ENCODE measurements at places on chromosomes 1 and 21.
A peak's percentile ranks its signal among the peaks of the same experiment; 100 is the strongest.

DNA sequence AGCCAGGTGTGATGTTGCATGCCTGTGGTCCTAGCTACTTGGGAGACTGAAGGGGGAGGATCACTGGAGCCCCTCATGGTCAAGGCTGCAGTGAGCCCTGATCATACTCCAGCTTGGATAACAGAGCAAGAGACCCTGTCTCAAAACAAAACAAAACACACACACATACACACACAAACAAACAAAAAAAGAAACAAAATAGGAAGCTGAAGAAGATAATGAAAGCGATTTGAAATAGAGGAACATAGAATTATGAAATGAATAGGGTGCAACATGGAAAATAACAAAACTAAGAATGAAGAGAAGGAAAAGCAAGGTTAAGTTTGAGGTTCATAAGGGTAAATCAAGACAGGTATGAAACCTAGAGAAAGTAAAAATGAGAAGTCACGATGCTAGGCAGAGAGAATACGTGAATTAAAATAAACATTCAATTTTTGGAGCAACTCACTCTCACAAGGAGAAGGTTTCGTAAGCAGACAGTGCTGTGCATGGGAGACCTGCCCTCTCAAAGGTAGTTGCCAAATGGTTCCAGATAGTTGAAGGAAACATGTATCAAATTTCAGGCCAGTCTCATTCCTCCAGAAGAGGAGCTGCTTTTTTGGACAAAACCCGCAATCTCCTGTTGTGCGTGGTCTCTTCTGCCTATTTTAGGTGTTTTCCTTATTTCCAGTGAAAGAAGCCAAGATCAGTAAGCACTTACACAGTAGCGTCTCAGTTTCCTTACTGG lies 3.3 kb downstream of the CD46 start:
- DNase-seq = no peak

DNA sequence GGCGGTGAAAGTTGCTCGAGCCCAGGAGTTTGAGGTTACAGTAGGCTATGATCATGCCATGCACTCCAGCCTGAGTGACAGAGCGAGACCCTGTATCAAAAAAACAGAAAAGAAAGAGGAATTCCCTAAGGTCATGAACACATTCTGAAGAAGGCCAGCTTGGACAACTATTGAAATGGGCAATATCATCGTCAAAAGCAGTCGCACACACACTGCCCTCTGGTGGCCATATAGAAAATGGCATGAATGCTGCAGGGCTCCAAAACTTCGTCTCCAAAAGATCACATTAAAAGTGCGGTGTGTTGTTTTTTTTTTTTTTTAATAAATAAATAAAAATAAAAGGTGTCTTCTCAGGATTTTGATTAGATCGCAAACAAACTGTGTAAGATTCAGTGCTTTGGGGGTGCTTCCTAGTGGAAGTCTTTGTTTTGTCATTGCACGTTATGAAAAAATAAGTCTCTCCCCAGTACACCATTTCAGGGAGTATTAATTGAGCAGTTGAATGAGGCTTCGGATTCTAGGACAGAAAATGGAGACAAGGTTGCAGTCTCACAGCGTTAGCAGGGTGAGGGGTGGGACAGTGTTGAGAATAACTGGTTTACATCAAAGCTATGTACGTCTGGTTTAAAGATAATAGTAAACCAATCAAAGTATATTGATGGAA lies 87.5 kb upstream of the FMN2 start:
- no peak for DNase-seq

DNA sequence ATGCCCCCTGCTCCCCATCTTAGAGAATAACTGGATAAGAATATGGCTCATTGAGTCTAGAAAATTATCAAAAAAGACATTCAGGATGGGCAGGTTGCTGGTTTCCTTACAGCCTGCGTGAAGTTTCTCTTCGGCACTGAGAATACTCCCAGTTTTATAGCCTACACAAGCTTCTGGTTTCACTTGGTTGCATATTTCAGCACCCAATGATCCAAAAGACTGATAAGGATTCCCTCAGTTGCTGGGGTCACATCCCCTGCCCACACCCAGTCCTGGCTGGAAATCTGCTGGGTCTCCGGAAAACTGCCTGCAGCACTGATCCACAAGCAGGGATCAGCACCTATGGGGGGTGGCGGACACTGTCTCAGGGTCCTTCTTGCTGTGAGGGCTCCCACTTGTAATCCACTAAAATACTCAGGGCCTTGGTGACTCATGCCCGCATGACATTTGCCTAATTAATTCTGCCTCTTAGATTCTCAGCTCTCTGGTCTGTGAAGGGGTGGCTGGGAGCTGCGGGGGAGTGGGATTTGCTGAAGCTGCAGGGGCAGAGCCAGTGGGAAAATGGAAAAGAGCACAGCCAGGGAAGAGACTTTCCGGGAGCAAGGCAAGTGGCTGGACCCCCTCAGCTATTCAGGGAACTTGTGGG lies 142.5 kb downstream of the ZNF648 start:
- DNase-seq = no peak

DNA sequence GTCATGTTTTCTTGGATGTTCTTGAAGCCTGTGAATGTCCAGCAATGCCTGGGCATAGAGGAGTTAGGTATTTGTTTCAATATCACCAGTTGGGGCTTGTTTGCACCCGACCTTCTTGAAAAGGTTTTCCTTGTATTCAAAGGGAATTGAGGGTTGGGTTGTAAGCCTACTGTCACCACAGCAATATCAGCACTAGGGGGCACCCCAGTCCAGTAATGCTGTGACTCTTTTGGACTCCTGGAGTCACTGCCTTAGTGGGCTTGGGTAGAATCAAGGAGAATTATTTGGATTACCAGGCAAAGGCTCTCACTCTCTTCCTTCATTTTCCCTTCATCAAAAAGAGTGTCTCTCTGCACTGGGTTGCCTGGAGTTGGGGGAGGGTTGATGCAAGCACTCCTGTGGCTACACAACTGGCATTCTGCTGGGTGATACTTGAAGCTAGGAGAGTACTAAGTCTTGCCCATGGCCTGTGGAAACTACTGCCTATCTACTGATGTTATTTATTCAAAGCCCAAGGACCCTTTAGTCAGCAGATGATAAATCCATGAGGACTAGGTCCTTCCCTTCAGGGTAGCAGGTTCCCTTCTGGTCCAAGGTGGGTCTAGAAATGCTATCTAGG lies 34.5 kb downstream of the OR10R2 start:
- DNase-seq = peak; percentile 30

GRCh38 chr1:9894115-9894514 lies 16.0 kb downstream of the CTNNBIP1 start:
- DNase-seq = no peak

GRCh38 chr21:23694390-23694789 lies 1912.9 kb downstream of the MRPL39 start:
- no peak for DNase-seq

DNA sequence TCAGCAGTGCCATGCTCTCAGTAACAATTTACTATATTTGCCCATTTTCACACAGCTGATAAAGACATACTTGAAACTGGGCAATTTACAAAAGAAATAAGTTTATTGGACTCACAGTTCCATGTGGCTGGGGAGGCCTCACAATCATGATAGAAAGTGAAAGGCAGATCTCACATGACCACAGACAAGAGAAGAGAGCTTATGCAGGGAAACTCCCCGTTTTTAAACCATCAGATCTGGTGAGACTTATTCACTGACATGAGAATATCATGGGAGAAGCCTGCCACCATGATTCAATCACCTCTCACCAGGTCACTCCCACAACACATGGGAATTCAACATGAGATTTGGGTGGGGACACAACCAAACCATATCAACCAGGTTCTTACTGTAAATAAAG lies 112.1 kb upstream of the C1orf87 start:
- no peak for DNase-seq

DNA sequence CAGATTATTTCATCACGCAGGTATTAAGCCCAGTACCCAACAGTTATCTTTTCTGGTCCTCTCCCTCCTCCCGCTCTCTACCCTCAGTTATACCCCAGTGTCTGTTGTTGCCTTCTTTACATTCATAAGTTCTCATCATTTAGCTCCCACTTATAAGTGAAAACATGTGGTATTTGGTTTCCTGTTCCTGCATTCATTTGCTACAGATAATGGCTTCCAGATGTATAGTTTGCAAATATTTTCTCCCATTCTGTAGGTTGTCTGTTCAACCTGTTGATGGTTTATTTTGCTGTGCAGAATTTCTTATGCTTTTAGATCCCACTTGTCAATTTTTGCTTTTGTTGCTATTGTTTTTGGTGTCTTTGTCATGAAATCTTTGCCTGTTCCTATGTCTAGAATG lies 21.1 kb upstream of the KCNH1 start:
- DNase-seq = no peak

- DNase-seq = no peak
These were observed 1.7 kb upstream of the TRAPPC10 start for GRCh38 chr21:44010429-44010828.

GRCh38 chr21:16770266-16770665 lies 742.6 kb upstream of the CXADR start:
- no peak for DNase-seq

DNA sequence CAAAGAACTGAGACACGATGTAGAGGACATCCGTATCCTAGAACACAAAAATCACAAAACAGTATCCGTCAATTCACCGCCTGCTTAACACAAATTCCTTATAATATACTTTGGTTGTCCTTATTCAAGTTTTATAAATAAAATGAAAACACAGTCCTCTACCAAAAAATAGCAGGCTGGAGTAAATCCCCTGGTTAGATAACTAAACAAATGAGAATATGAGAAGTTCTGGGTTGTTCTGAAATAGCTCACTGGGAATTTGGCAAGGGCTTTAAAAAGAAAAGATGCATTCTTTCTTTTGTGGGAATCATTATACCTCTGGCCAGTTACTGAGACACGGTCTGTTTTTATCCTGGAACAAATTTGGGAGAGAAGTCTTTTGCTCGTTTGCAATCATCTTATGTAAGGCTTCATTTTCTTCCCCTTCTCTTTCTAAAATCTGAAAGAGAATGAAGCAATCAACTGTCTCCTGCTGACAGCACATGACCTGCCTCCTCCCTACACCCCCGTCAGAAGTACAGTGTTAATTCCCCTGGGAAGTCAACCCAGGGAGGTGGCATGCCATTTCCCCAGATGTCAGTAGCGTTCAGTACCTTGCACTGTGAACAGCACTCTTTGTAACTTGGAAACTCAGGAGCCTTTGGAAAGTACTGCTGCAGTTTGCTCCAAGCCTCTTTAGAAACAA lies 37.1 kb upstream of the RAP1GAP start:
- no peak for DNase-seq

- no peak for DNase-seq
These were observed 1.3 kb downstream of the EFCAB14 start for GRCh38 chr1:46717654-46718053.

GRCh38 chr21:15815285-15815684 lies 85.5 kb downstream of the USP25 start:
- no peak for DNase-seq

GRCh38 chr1:245074232-245074747 lies 80.5 kb upstream of the KIF26B start:
- DNase-seq = no peak

- no peak for DNase-seq
These were observed 7.7 kb downstream of the ARHGEF2 start for GRCh38 chr1:155970531-155971167.

- DNase-seq = no peak
These were observed 40.8 kb downstream of the ADARB1 start for GRCh38 chr21:45115141-45115540.

- no peak for DNase-seq
These were observed 1.3 kb downstream of the GLRX2 start for GRCh38 chr1:193103759-193104501.

GRCh38 chr21:42319376-42319775 lies 4.2 kb upstream of the TFF3 start:
- DNase-seq = no peak

- peak; percentile 59 for DNase-seq
These were observed at the start of gene SUSD4 for GRCh38 chr1:223363856-223364684. Gene SUSD4 (minus strand): TSS chr1:223364176. CDS start chr1:223363425, 751 bp downstream.

- no peak for DNase-seq
These were observed 293.9 kb downstream of the SDCCAG8 start for GRCh38 chr1:243549791-243550190.

- DNase-seq = no peak
These were observed 60.0 kb downstream of the MRPS6 start for GRCh38 chr21:34133392-34133791.

DNA sequence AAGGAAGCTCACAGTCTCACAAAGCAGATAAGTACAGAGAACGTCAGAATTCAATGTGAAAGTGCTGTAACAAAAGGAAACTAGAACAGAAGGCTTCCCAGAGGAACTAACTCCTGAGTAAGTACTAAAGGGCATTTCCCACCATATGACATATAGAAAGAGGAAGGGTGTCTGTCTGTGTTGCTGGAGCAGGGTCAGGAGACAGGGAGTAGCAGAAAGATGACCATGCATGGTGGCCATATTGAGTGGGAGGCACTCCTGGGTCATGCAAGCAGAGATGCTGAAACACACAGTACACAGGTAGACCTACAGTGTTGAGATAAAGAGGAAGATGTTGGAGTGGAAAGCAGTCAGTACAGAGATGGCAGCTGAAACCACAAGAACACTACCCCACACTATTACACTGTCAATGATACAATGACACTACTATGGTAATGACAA lies 47.3 kb downstream of the SLC25A24 start:
- no peak for DNase-seq

GRCh38 chr1:167128261-167129227 lies 34.7 kb downstream of the STYXL2 start:
- no peak for DNase-seq

DNA sequence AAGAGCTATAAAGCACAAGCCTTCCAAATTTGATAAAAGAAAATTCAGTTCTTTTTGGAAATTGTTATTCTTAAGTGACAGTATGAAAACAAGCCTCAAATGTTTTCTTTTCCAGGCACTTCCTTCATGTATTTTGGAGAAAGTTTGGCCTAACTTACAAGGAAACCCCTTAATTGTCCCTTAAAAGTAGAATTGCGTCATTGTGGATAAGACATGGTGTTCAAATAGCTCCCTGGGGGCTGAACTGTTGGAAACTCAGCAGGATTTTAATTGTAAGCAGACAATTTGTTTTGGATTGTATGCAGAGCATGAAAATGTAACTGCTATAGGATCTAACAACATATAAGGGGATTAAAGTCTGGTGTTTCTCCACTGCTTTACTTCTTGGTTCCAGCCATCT lies 35.4 kb upstream of the FGGY start:
- no peak for DNase-seq

DNA sequence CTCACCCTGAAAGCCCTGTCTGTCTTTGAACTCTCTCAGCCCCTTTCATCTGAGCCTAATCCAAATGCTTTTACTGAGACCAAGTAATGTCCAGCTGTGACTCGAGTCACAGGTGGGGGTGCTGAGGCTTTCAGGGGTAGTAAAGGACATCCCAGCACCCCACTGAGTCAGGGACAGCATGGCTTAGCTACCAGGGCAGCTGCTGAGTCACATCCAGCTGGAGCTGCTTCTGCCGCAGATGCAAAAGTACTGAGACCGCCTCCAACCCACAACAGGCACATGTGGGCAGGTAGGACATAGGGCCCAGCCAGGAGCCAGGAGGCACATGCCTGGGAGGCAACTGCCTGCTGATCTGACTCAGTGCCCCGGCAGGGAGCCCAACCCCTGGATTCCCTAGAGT lies 6.7 kb upstream of the VSIG8 start:
- DNase-seq = no peak

- peak; percentile 53 for DNase-seq
These were observed 479 bp upstream of the ACADM start for GRCh38 chr1:75723989-75724471.

- no peak for DNase-seq
These were observed 19.0 kb downstream of the KIAA0040 start for GRCh38 chr1:175173531-175173930.

- no peak for DNase-seq
These were observed 9.0 kb downstream of the COL18A1 start for GRCh38 chr21:45413922-45414321.

Measured in stimulated activated CD4-positive, alpha-beta T cell treated with anti-CD3 and anti-CD28 coated beads, Interleukin-1b, Interleukin-23, amount 100 ng/mL, for 4 hours (primary cell).